Brain pericyte (primary cell): ENCODE measurements at places on chromosomes 5 and 9.

DNA sequence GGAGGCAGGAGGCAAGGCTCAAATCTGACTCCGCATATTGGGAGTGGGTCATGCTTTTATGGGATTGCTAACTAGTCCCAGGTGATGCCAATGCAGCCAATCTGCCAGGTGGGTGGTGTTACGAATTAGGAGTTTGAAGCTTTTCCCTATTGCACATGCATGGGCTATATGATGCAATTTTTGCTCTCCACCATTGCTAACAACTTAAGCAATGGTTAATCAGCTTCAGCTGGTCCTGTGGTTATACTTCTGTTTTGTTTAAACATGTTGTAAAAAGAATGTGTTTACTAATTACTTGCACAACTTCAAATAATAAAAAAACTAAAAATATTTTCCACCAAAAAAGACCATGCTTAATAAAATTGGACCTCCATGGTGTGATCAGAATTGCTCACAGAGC is 55.7 kb downstream of the SHC3 start:
- DNase-seq: no peak

GRCh38 chr9:18660001-18660400 is 186.0 kb downstream of the ADAMTSL1 start:
- DNase-seq: no peak

DNA sequence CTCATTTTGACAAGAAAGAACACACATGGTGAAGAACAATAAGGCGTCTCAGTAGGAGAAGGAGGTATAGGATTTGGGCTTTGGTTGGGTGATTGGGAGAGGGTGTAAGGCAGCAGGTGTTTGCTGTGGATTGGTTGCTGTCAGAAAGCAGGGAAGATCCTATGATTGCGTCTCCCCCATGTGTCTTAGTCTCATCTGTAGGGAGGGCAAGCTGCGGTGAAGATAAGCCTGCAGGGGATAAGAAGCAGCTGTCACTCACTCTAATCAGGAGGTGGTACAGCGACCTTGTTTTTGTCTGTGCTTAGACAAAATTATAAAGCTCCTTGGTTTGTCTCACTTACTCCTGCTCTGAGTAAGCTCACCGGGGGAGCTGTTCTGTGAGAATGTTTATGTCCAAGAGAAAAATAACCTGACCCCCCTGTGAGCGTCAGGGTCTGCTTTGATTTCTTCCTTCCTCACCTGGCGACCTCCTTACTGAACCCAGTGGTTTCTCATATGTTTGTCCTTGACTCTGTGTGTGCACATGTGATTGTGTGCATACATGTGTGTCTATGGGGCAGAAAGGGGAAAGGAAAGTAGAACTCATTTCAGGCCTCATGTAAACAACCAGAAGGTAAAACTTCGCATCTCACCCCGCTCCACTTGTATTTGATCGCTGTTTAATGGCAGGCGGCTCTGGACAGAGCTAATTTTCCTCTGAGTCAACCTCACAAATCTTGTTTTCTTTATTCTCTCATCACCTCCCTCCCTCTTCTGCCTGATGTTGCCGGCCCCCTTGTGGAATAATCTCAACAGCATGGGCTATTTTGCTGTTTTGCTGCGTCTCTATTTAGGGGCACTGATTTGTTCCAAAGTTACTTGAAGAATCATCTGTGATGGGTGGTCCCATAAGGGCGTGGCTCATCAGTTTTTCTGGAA is 105.6 kb downstream of the TENT4A start:
- DNase-seq: no peak

GRCh38 chr9:138103111-138103848 is 225.7 kb downstream of the CACNA1B start:
- DNase-seq: no peak

GRCh38 chr9:19411316-19411715 is 2.5 kb downstream of the ACER2 start:
- DNase-seq: no peak

DNA sequence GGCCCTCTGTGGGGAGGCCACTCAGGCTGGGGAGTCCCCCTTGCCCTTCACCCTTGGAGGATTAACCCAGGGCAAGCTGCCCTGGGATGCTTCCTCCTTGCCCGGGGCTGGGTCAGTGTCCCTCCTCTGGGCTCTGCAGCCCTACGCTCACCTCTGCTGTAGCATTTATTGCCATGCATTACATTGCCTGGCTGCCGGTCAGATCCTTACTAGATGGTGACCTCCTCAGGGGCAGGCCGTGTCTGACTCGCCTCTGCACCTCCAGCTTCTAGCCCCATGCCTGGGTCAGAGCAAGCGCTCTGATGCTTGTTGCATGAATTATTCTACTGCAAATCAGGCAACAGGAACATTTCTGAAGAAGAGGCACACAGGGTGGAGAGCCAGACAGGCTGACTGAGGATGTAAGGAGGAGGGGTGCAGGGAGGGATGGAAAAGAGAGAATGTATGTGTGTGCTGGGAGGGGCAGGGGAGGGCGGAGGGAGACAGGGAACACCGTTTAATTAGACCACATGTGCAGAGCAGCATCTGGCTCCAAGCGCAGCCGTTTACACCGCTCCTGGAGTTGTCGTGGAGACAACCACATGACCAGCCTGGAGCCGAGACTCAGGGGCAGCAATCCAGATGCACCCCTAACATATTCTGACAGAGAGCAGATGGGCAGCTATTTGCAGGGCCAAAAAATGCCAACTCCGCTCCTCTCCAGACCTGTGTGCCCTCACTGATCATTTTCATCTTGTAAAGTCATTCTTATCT is 117.0 kb downstream of the CRB2 start:
- no peak for DNase-seq

DNA sequence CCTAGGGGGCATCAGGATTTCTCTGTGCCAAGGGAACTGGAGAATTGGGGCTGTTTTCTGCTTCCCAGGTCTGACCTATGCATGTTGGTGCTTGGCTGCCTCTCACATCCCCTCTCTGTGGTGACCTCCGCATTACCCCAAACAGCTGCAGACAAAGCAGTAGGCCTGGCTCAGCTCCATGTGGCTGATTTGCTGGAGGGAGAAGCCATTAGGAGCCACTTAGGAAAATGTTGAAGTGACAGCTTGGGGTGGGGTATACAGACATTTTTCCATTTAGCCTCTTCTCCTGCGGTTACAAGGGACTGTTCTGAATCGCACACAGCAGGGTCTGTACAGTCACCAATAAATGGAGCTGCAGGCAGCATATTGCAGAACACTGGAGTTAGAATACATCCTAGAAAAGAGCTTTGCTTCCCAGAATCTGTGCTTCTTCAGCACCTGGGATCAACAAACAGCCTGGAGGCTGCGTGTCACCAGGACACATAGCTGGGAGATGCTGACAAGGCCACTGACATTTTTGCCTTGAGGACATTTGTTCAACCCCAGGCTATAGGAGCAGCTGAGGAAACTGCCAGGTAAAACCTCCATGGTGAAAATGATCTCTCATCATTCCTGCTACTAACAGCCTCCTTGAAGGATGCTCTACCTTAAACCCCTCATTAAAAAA is 335.3 kb downstream of the DIRAS2 start:
- no peak for DNase-seq

DNA sequence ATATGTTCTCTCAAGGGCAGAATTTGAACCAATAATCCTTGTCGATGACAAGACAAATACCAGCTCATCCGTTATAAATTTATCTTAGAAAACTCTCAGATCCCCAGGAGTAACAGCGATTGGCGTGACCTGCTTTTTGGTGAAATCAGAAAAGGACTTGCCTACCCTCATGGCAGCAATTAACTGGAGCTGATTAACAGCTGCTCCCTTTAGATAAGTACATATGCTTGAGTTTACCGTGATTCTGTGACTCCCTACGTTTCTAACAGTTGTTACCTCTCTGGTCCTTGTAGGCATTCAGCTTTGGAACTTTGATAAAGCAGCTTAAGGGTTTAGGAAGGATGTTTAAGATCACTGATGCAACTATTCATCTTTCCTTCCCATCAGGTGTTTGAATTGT is 2.6 kb downstream of the INVS start:
- DNase-seq: no peak

- DNase-seq: no peak
Measured at GRCh38 chr9:6733257-6733656, 24.5 kb upstream of the KDM4C start.

- no peak for DNase-seq
Measured at GRCh38 chr5:150771034-150771795, 7.3 kb upstream of the SMIM3 start.

DNA sequence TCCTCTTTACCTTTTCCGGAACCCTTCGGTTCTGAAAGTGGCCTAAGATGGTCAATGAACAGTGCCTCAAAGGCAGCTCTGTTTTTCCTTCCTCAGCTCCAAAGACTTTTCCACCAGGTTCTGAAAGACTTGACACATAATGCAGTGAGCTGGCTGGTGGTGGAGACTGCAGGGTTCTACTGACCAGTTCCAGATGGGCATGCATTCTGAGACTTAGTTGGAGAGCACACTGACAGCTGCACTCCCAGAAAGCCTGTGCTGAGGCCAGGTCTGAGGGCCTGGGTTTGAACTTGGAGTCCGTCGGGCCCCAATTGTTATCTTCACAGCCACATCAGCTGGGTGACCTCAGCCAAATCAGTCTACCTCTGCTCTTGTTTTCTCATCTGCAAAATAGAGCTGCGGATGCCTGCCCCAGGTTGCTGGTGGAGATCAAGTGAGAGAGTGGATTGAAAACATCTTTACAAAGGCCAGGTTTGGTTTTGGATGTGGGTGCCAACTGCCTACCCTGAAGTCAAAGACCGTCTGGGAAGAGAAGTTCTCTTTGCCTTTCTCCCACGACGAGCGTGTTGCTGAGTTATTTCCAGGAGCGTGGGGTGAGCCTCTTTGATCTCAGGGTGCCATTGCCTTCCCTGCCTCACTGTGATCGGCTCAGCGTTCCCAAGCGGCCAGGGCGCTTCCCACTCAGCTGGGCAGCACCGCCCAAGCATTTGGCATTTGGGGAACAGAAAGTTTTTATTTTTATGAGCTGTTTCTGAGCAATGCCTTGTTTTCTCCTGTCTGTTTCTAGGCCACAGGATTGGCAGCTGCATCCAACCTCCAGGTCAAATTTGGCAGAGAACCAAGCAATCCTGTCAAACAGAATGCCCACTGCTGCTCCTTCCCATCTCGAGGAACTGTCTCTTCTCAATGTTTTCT is 54.9 kb downstream of the RAD23B start:
- DNase-seq: no peak

GRCh38 chr9:18579536-18579935 is 105.6 kb downstream of the ADAMTSL1 start:
- no peak for DNase-seq

DNA sequence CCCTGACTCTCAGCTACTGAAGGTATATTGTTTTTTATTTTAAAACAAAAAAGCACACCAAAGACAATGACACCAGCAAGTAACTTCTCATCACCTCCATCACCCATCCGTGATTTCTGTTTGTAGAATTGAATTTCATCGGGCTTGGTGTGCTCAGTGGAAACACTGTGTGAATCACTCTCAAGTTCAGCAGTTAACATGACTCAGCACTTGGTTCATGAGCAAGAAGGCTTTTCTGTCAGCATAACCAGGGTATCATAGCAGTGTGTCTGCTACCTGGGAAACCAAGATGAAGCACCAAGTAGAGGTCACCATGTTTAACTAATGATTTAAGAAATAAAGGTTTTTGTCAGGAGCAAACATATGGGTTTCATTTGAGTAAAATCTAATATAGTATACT is 123.7 kb downstream of the INSYN2B start:
- DNase-seq: peak; percentile 26

GRCh38 chr9:77511525-77511924 is 136.6 kb downstream of the GNA14 start:
- no peak for DNase-seq

GRCh38 chr9:119773823-119774222 is 404.6 kb upstream of the BRINP1 start:
- DNase-seq: no peak

DNA sequence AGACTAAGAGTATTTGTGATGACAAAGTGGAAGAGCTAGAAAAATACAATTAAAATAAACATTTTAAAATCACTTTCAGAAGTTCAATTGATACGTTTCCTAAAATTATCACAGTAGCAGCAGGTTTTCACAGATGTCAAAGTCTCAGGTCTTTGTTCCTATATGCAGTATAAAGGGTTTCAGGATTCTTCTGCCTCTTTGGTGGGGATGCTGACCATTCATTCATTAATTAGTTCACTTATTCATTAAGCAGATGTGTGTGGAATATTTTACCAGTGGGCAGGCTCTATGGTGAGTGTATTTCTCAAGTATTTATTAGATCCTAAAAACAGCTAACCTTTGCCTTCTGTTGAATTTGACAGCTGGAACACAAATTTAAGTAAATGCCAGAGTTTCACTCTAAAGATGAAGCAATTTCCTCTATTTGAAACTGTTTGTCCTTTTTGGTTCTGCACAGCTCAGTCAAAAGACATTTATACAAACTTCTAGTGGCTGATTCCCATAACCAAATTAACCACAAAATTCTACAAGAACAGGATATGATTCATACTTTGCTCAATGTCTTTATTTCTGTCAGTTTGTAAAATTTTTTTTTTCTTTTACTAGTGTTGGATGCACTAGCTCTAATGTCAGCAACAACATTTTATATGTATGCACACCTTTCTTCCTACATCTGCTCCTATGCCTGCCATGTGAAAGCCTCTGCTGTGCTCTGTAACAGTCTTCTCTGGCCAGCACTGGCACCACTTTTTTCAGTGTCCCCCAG is 75.9 kb upstream of the PRR16 start:
- DNase-seq: peak; percentile 39

- DNase-seq: no peak
Measured at GRCh38 chr5:139642213-139642612, 5.9 kb upstream of the CXXC5 start.

GRCh38 chr5:74173241-74173640 is 467.3 kb downstream of the ENC1 start:
- no peak for DNase-seq

GRCh38 chr5:139167063-139167462 is 31.1 kb downstream of the SIL1 start:
- no peak for DNase-seq

DNA sequence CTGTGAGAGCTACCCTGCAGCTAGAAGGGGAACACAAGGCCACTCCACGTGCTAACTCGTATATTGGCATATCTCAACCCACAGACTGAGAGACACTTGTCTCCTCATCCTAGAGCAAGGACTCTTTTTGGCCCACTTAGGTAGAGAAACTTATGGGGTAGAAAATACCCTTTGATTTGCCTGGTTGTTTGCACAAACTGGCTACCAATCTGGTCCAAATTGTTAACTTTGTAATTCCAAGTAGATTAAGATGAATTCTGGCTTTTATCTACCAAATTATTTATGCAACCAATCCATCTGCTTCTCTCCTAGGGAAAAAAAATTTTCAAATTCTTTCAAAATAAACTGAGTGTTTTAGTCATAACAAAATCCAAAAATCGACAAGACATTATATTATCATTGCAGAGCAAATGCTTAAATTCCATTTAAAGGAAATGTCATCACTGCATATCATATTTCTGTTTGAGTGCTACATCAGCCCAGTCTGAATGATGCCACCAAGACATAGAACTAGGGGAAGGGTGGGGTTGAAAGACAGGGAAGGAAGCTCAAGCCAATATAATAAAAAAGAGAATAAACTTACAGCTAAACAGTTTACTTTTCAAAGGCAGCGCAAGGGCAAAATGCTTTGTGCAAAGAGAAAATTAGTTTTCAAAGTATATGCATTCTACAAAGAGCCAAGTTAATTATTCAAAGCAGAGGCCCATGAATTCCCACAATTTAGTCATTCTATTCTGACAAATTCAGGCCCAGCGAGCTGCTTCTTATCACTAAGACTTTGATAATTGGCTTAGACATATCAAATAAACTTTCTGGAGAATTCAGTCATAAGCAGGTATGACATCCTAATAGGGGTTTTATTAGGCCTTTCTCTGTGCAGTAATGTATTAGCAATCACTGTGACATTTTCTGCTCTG is 198.0 kb downstream of the CAAP1 start:
- DNase-seq: no peak

GRCh38 chr5:125375143-125375542 is 628.7 kb upstream of the ZNF608 start:
- no peak for DNase-seq
